ENCODE measurements at places on chromosomes 1 and 21.

- DNase-seq: no peak
Observed at GRCh38 chr1:17759114-17759513, 4.0 kb downstream of the ACTL8 start.

GRCh38 chr1:232766241-232766890 lies 38.9 kb upstream of the MAP10 start:
- DNase-seq: peak; percentile 18

GRCh38 chr1:112706505-112707220 lies at the start of gene RHOC:
Gene RHOC, minus strand, starts transcription at chr1:112707127. Its CDS starts 3,328 bp downstream, at chr1:112703799.
- DNase-seq: no peak

GRCh38 chr1:89703469-89703868 lies 70.5 kb downstream of the LRRC8C start:
- no peak for DNase-seq

DNA sequence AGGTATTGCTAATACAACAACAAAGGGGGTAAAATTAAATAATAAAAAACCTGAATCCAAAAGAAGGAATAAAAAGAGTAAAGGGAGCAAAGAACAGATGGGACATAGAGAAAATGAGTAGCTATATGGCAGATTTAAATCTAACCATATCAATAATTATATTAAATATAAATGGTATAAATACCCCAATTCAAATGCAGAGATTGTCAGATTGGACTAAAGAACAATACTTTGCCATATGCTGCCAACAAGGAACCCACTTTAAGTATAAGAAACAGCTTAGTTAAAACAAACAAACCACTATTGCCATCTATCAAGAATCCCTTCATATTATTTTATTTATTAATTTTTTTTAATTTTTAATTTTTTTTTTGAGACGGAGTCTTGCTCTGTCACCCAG lies 86.8 kb downstream of the MT1HL1 start:
- no peak for DNase-seq

GRCh38 chr21:42496839-42497202 lies 797 bp upstream of the RSPH1 start:
- DNase-seq: no peak

DNA sequence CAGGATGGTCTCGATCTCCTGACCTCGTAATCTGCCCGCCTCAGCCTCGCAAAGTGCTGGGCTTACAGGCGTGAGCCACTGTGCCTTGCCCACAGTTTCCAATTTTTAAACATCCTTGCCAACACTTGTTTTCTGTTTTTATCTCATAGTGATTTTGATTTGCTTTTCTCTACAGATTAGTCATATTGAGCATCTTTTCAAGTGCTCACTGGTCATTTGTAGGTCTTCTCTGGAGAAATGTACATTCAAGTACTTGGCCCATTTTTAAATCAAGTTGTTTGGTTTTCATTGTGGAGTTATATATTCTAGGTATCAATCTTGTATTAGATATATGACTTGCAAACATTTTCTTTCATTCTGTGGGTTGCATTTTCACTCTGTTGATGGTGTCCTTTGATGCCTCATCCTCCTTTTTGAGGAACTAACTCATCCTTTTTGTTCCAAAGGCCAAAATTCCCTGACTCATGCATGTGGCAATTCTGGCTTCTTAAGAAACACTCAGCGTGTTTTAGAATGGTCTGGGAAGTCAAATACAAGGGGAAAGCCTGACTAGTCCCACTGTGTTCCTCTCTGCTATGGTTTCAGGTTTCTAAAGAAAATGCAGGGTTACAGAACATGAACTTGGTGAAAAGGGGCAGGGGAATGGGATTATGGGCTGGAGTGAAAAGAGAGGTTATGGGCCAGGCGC lies 37.3 kb downstream of the PTAFR start:
- DNase-seq: no peak

DNA sequence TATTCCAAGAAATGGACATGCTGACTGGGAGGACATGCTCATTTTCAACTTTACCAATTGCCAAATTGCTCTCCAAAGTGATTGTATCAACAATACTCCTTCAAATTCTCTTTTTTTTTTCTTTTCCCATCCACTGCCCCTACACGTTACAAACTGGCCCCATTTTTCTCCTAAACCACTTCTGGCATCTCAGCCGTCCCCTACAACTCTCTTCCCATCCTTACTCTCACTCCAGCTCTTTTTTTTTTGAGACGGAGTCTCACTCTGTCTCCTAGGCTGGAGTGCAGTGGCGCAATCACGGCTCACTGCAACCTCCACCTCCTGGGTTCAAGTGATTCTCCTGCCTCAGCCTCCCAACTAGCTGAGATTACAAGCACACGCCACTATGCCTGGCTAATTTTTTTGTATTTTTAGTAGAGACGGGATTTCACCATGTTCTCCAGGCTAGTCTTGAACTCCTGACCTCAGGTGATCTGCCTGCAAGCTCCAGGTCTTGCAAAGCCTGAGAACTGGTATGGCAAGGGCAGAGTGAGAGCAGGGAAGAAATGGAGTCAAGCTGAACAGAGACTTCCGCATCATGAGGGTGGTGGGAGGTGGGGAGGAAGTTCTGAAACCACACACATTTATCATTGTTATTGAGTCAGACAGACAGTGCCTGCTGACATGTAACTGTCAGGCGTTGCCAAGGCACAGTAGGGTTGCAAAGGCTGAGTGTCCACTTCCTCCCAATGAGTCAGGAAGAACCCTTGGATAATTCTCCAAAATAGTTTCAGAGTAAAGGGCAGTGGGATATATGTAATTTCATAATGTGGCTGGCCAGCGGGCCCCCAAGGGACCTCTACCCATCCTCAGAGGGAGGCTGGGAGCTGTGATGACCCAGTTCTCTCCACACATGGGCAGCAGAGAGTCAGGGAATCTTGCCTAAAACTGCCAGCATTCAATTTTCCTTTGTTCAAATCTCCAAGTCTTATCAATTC lies 17.4 kb downstream of the CELA3A start:
- no peak for DNase-seq

Measured in NT2/D1 (cell line).